ENCODE measurements at places on chromosomes 6 and 20. TPM values are rescaled to one million over a fixed set of nuclear protein-coding genes. Genes with fewer than 3 reads are reported as not detected.

The AVP gene
- not detected for total RNA-seq

The KIAA1755 gene
- total RNA-seq, result 6.7 TPM

The LHFPL5 gene
- total RNA-seq, result not detected

The POPDC3 gene
- total RNA-seq, result 46.1 TPM

DNA sequence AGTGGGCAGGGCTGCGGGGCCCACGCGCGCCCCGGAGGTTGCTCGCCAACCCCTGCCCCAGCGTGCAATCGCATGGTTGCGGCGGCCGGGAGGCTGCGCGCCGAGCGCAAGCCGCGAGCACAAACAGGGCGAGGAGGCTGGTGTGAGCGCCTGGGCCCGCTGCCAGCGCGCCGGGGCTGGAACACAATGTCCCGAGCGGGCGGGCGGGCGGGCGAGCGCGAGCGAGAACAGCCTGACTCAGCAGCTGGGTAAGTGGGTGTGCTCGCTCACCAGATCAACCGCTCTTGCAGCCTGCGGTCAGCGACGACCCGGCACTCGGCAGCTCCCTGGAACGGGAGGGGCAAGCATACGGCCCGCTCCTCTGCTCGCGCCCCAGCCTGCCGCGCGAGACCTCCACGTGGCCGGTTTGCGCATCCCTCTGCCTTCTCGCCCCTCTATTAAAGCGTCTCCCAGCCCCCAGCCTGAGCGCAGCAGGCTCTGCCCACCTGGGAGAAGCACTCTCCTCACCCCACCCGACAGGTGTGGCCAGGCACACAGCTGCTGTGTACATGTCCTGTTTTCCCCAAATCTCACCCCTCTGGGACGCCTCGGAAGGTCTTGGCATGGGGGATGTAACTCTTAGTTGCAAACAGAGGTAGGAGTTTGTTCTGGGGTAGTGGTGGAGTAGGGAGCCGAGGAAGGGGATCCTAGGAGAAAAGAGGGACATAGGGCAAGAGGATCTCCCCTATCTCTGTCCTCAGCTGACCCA lies 8.7 kb upstream of the ARMC12 start:
- peak; percentile 88 for DNase-seq

GRCh38 chr20:58481481-58482021 lies 33.6 kb downstream of the APCDD1L start:
- DNase-seq, result peak; percentile 38

- no peak for DNase-seq
Measured at GRCh38 chr6:126198631-126199030, 141.3 kb upstream of the CENPW start.

- no peak for DNase-seq
Measured at GRCh38 chr6:41655646-41656001, 17.4 kb downstream of the MDFI start.

GRCh38 chr6:6890400-6890858 lies 217.3 kb upstream of the RREB1 start:
- peak; percentile 48 for DNase-seq

GRCh38 chr20:45343532-45344167 lies 4.6 kb downstream of the SDC4 start:
- no peak for DNase-seq

Data from heart right ventricle (tissue), 16 donors.